T-cell (primary cell): ENCODE measurements at places on chromosomes 7 and 10. TPM values are rescaled to one million over a fixed set of nuclear protein-coding genes. Genes with fewer than 3 reads are reported as not detected.

GRCh38 chr10:101284744-101285463 is 55.6 kb upstream of the LBX1 start:
- DNase-seq: no peak

GRCh38 chr7:52287698-52288097 is 747.7 kb upstream of the POM121L12 start:
- no peak for DNase-seq

- DNase-seq: no peak
Measured at GRCh38 chr10:126391192-126391885, 3.1 kb upstream of the ADAM12 start.

- DNase-seq: no peak
Measured at GRCh38 chr10:78738861-78739260, 329.9 kb upstream of the ZMIZ1 start.

- no peak for DNase-seq
Measured at GRCh38 chr7:27616186-27616491, 46.5 kb downstream of the HIBADH start.

DNA sequence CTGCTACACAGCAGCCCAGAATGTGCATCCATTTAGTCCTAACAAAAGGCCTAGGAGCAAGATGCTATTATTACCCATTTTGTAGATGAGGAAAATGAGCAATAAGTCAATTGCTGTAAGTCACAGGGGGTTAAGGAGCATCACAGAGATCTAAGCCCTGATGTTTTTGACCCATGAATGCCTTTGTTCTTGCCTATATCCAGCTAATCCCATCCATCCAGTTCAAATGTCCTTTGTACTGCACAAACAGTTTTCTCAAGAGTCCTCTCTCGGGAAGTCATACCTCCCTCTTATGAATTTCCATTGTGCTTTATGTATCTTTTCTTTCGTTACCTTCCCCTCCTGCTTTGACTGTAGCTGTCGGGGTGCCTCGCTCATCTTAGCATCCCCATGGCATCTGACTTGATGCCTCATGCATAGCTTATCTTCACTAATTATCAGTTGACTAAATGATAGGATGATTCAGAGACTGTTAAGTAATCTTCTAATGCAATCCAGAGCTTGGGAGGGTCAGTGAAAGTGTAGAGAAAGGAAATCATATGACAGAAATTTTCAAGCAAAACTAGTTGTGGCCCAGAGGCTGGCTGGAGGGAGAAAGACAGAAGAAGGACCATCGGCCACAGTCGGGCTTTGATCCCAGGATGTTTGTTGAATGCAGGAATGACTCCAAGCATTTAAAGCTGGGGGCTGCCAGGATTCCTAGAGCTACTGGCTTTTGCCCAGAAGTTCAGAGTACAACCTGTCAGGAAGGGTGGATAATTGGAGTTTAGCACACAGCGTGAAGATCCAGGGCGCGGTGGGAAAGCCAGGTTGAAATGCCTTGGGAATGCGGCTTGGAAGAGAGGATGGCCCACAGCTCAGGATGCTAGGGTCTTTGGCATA is 23.5 kb downstream of the BLVRA start:
- no peak for DNase-seq

Gene FEZF1
- not detected for total RNA-seq
